Uterus (tissue), 4 donors: ENCODE measurements at places on chromosomes 7 and 10. TPM values are rescaled to one million over a fixed set of nuclear protein-coding genes. Genes with fewer than 3 reads are reported as not detected.
A peak's percentile ranks its signal among the peaks of the same experiment; 100 is the strongest.

The NXPH1 gene
- not detected for total RNA-seq

- no peaks in the 10 kb centered on the region for H3K27me3 ChIP-seq
- H3K27ac ChIP-seq = no peak overlapping the region
- no peaks in the 10 kb centered on the region for H3K4me1 ChIP-seq
- no peaks in the 10 kb centered on the region for H3K36me3 ChIP-seq
- no peak for DNase-seq
Observed at GRCh38 chr7:57178768-57179139, 46.5 kb upstream of the ZNF479 start.

DNA sequence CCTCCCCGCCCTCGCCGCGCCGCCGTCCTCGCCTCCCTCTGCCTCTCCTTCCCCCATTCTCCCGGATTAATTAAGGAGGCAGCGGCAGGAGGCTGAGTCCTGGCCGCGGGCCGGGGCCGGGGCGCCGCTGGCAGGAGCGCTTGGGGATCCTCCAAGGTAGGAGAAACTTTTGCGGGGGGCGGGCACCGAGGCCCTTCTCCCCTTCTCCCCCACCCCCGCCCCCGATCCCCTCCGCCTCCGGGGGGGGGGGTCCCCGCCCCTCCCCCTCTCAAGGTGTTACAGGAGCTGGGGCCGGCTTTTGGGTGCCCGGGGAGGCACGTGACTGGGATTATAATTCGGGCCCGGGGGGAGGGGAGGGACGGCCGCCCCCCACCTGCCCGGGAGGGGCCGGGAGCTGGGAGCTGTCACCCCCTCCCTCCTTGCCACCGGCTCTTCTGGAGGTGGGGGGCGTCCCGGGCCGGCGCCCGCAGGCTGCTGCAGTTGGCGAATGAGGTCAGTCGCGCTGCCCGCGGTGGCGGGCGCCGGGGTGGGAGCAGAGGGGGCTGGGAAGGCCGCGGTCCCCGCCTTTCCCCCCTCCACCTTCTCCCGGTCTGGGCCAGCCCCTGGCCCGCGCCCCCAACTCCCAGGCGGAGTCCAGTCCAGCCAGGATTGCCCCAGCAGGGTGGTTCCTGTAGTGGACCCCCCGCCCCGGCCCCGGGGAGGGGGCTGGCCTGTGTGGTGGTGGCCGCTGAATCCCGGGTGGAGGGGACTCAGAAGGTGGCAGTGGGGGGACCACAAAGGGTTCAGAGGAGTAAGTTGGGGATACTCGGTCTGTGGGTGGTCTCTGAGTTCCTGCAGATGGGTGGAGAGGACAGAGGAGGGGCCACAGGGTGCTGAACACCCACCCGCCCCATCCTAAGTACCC, 567 bp downstream of the GTF2IRD1 start:
- H3K4me1 ChIP-seq = no peaks in the 10 kb centered on the region
- no peaks in the 10 kb centered on the region for H3K27me3 ChIP-seq
- H3K27ac ChIP-seq = peak overlapping the region; percentile 95
- H3K36me3 ChIP-seq = no peaks in the 10 kb centered on the region
- H3K4me3 ChIP-seq = peak overlapping the region; percentile 74

The OR9A2 gene
- total RNA-seq = not detected

The ZNF273 gene
- 7.1 TPM for total RNA-seq

DNA sequence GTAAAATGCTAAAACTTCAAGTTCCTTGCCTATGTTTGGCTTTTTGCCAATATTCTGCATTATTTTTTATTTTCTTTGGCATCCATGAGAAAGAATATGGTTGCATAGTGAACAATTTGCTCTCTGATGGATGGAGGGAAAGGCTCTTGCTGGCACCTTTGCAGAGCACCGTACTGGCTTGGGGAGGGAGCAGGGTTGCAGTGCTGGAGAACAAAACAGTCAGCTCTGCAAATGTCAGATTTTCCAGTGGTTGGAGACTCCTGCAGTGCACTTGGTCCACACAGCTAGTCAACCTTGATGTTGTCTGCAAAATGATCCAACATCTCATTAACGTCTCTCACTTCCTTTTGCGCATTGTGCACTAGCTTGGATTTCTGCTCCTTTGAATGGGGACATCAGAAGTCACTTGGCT, 100.8 kb downstream of the ANLN start:
- no peak overlapping the region for H3K27ac ChIP-seq
- no peaks in the 10 kb centered on the region for H3K27me3 ChIP-seq
- H3K4me1 ChIP-seq = no peaks in the 10 kb centered on the region

The NODAL gene
- not detected for total RNA-seq

DNA sequence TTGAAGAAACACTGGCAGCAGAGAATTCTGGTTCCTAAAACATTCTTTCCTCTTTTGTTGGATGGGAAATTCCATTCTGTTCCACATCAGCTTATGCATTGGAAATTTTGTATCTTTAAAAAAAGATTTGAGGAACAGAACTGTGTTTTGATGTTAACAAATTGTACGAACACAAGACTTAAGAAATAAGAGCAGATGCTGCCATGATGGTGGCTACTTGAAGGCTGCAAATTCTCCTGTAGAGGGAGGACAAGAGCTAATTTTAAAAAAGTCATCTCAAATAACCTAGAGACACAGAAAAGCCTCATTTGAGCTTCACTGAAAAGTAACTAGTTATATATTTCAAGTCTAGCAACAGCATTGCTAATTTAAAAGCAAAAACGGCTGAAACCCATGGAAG, 29.8 kb downstream of the NDUFB2 start:
- no peaks in the 10 kb centered on the region for H3K36me3 ChIP-seq
- no peaks in the 10 kb centered on the region for H3K27me3 ChIP-seq
- DNase-seq = no peak

GRCh38 chr7:8908889-8909288, 475.5 kb downstream of the NXPH1 start:
- H3K4me1 ChIP-seq = no peaks in the 10 kb centered on the region
- no peak overlapping the region for H3K27ac ChIP-seq
- no peak overlapping the region for H3K4me3 ChIP-seq
- no peaks in the 10 kb centered on the region for H3K27me3 ChIP-seq

GRCh38 chr10:78296785-78297184, 263.1 kb downstream of the RPS24 start:
- no peaks in the 10 kb centered on the region for H3K4me1 ChIP-seq
- DNase-seq = no peak
- H3K27me3 ChIP-seq = no peaks in the 10 kb centered on the region
- H3K4me3 ChIP-seq = no peak overlapping the region
- H3K36me3 ChIP-seq = no peaks in the 10 kb centered on the region
- no peak overlapping the region for H3K27ac ChIP-seq

- no peaks in the 10 kb centered on the region for H3K4me1 ChIP-seq
- no peaks in the 10 kb centered on the region for H3K36me3 ChIP-seq
- DNase-seq = no peak
- no peak overlapping the region for H3K27ac ChIP-seq
- no peak overlapping the region for H3K4me3 ChIP-seq
- H3K27me3 ChIP-seq = no peaks in the 10 kb centered on the region
Observed at GRCh38 chr10:119832951-119833350, 39.7 kb downstream of the MCMBP start.

The NPC1L1 gene
- not detected for total RNA-seq

DNA sequence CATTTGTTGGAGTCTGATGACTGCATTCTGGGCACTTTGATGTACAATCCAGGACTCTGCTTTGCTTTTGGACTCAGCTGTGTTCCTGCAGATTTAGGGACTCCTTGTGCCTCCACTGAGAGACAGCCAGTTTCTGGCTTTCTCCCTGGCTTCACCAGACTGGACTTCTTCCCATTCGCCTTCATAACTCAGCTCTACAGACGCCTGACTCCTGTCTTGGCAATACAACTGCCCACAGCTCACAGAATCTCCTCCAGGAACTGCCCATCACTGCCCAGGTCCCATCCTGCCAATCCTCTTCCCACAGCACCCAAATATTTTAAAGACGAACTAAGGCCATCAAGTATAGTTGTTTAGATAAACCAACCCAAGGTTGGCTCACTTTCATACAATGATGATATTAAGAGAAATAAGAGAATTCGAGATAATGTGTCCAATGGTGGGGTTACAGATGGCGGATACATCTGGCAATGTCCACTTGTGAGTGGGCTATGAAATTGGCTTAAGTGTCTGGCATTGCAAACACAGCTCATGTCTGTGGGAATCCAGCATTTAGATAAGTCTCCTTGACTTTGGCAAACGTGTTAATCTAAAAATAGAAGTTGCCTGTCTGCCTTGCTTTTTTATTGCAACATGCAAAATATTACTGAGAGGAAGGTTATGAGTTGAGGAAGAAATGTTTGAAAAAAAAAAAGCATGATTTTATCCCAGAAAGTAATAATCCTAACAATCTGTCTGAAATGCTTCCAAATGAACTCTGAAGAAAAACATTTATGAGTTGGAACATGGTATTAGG, 95.1 kb downstream of the ITGA8 start:
- H3K27ac ChIP-seq = peak overlapping the region; percentile 57
- peak; percentile 30 for DNase-seq
- no peak overlapping the region for H3K4me3 ChIP-seq
- no peaks in the 10 kb centered on the region for H3K27me3 ChIP-seq

The PNLIP gene
- not detected for total RNA-seq

DNA sequence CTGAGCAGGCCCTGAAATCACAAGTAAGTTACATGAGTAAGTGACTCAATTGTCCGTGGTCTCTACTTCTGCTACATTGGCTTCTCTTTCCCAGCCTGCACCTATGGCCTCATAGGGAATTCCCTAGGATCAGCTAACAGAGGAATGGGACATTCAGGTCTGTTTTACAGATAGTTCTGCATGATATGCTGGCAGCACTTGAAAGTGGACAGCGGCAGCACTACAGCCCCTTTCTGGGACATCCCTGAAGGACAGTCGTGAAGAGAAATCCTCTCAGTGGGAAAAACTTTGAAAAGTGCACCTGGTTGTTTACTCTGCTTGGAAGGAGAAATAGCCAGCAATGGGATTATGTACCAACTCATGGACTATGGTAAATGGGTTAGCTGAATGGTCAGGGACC, 293.1 kb upstream of the CACNA2D1 start:
- H3K4me3 ChIP-seq = no peak overlapping the region
- DNase-seq = no peak
- no peaks in the 10 kb centered on the region for H3K4me1 ChIP-seq
- H3K27ac ChIP-seq = no peak overlapping the region
- no peaks in the 10 kb centered on the region for H3K36me3 ChIP-seq
